Skin of body (tissue), 3 donors: ENCODE measurements at places on chromosomes 6 and 20. TPM values are rescaled to one million over a fixed set of nuclear protein-coding genes. Genes with fewer than 3 reads are reported as not detected.

Gene HLA-DQA2
- 0.99 TPM for total RNA-seq

Gene ZNF318
- 10.3 TPM for total RNA-seq

Gene UQCC2
- 12.2 TPM for total RNA-seq

Gene TUBB1
- 3.3 TPM for total RNA-seq

Gene ARMC12
- not detected for total RNA-seq

Gene REM1
- total RNA-seq: 2.2 TPM

Gene HDGFL1
- total RNA-seq: not detected

Gene MEP1A
- not detected for total RNA-seq

Gene PRKN
- 5.2 TPM for total RNA-seq

Gene TCEA2
- 15.1 TPM for total RNA-seq

Gene SLC12A5
- 0.69 TPM for total RNA-seq

Gene SOX18
- 3.7 TPM for total RNA-seq

Gene SMPDL3A
- 20.7 TPM for total RNA-seq

Gene ARG1
- total RNA-seq: 23.9 TPM

Gene SRMS
- 1.1 TPM for total RNA-seq

Gene SOBP
- total RNA-seq: 5.9 TPM

Gene DPPA5
- not detected for total RNA-seq

Gene ABHD16B
- not detected for total RNA-seq

Gene EPHA7
- 2.3 TPM for total RNA-seq

Gene LY6G5B
- 4.0 TPM for total RNA-seq

Gene ELOVL2
- total RNA-seq: 0.59 TPM

Gene NKAIN2
- total RNA-seq: 0.59 TPM
